A549 treated with ZK216348 at 1 μM for 4 hours (cell line): ENCODE measurements at places on chromosomes 11 and 22. TPM values are rescaled to one million over a fixed set of nuclear protein-coding genes. Genes with fewer than 3 reads are reported as not detected.

IFITM1 gene
- 0.26 to 0.53 TPM (median 0.51 TPM) in 3 of 5 replicates, not detected in the others for total RNA-seq

C11orf86 gene
- 34.6 to 89.6 TPM (median 68.0 TPM) in 5 replicates for total RNA-seq

OR8I2 gene
- not detected in 5 replicates for total RNA-seq

LYVE1 gene
- 0.22 to 0.42 TPM (median 0.26 TPM) in 5 replicates for total RNA-seq

CCDC87 gene
- total RNA-seq = 0.55 to 0.85 TPM (median 0.79 TPM) in 5 replicates

FAR1 gene
- 40.0 to 64.8 TPM (median 50.7 TPM) in 5 replicates for total RNA-seq

TRIM48 gene
- total RNA-seq = not detected in 5 replicates

TMPRSS13 gene
- total RNA-seq = not detected in 5 replicates

MIAT gene
- 0.22 to 0.48 TPM (median 0.34 TPM) in 5 replicates for total RNA-seq

GPHA2 gene
- not detected in 5 replicates for total RNA-seq

C11orf97 gene
- not detected in 5 replicates for total RNA-seq

RIMBP3B gene
- total RNA-seq = 0.19 to 0.67 TPM (median 0.42 TPM) in 5 replicates

DKK3 gene
- total RNA-seq = 15.4 to 22.3 TPM (median 18.2 TPM) in 5 replicates

ASRGL1 gene
- 12.7 to 13.7 TPM (median 13.1 TPM) in 5 replicates for total RNA-seq

CRYBB3 gene
- total RNA-seq = not detected in 5 replicates

RPS3 gene
- total RNA-seq = 3,130 to 4,292 TPM (median 3,344 TPM) in 5 replicates

ST14 gene
- total RNA-seq = 0.09 to 0.53 TPM (median 0.27 TPM) in 5 replicates

SLC6A5 gene
- total RNA-seq = not detected in 5 replicates

LRRC10B gene
- total RNA-seq = 0.09 to 0.24 TPM (median 0.12 TPM) in 4 of 5 replicates, not detected in the other

KRTAP5-2 gene
- not detected in 5 replicates for total RNA-seq

RASSF10 gene
- total RNA-seq = 1.6 to 4.3 TPM (median 3.4 TPM) in 5 replicates

KRTAP5-9 gene
- not detected in 5 replicates for total RNA-seq

RHBDD3 gene
- 16.5 to 29.6 TPM (median 28.0 TPM) in 5 replicates for total RNA-seq

MMP13 gene
- 0.09 to 0.15 TPM in 2 of 5 replicates, not detected in the others for total RNA-seq

SERPING1 gene
- total RNA-seq = 0.21 to 0.85 TPM (median 0.42 TPM) in 5 replicates

MMP7 gene
- total RNA-seq = 19.3 to 36.5 TPM (median 22.8 TPM) in 5 replicates

CHRM1 gene
- total RNA-seq = 0.05 TPM in 1 of 5 replicates, not detected in the others

PATE4 gene
- not detected in 5 replicates for total RNA-seq
